Neural progenitor cell (in vitro differentiated cells): ENCODE measurements at places on chromosomes 13 and 19.

- peaks cover 4% of the 10 kb centered on the region for H3K4me1 ChIP-seq
- H3K36me3 ChIP-seq: no peaks in the 10 kb centered on the region
- H3K4me3 ChIP-seq: no peak overlapping the region
- no peak for DNase-seq
- no peak overlapping the region for H3K27ac ChIP-seq
Measured at GRCh38 chr13:66353664-66354063, 876.5 kb downstream of the PCDH9 start.

- no peaks in the 10 kb centered on the region for H3K36me3 ChIP-seq
- no peak for DNase-seq
- no peaks in the 10 kb centered on the region for H3K27me3 ChIP-seq
- no peak overlapping the region for H3K27ac ChIP-seq
- H3K4me1 ChIP-seq: no peaks in the 10 kb centered on the region
Measured at GRCh38 chr13:53442979-53443378, 414.4 kb downstream of the OLFM4 start.

DNA sequence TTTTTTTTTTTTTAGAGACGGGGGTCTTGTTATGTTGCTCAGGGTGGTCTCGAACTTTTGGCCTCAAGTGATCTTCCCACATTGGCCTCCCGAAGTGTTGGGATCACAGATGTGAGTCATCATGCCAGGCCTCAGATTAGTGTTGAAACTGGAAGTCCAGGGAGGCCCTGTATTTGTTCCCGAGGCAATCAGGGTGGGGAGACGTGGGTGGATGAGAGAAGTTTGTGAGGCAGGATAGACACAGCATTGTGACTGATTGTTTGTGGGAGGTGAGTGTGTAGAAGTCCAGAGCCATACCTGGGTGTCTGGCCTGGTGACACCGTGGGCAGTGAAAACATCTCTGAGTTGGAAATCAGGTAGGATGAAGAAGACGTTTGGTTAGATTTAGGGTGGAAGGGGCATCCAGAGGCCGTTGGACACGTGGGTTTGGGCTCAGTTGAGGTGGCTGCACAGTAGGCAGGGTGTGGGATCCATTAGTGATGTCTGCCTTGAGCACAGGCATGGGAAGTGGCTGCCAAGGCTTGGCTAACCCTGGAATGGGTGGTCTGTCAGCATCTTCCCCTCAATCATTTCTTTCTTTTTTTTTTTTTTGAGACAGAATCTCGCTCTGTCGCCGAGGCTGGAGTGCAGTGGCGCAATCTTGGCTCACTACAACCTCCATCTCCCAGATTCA lies 12.4 kb downstream of the RTN2 start:
- H3K27ac ChIP-seq: no peak overlapping the region
- no peaks in the 10 kb centered on the region for H3K4me1 ChIP-seq
- H3K36me3 ChIP-seq: no peaks in the 10 kb centered on the region
- no peaks in the 10 kb centered on the region for H3K27me3 ChIP-seq
- DNase-seq: peak; percentile 0

- H3K27ac ChIP-seq: no peak overlapping the region
- H3K36me3 ChIP-seq: no peaks in the 10 kb centered on the region
- no peak overlapping the region for H3K4me3 ChIP-seq
- no peaks in the 10 kb centered on the region for H3K27me3 ChIP-seq
- no peak for DNase-seq
Measured at GRCh38 chr13:109605846-109606245, 180.5 kb downstream of the IRS2 start.

- no peaks in the 10 kb centered on the region for H3K4me1 ChIP-seq
- H3K4me3 ChIP-seq: no peak overlapping the region
- no peak overlapping the region for H3K27ac ChIP-seq
- H3K36me3 ChIP-seq: no peaks in the 10 kb centered on the region
- H3K27me3 ChIP-seq: no peaks in the 10 kb centered on the region
Measured at GRCh38 chr13:85619321-85619720, 179.9 kb downstream of the SLITRK6 start.

GRCh38 chr13:46605076-46605824 lies 52.3 kb downstream of the LRCH1 start:
- no peak overlapping the region for H3K4me3 ChIP-seq
- H3K27me3 ChIP-seq: no peaks in the 10 kb centered on the region
- no peak overlapping the region for H3K27ac ChIP-seq
- no peaks in the 10 kb centered on the region for H3K36me3 ChIP-seq
- DNase-seq: no peak
- H3K4me1 ChIP-seq: peaks cover 10% of the 10 kb centered on the region

DNA sequence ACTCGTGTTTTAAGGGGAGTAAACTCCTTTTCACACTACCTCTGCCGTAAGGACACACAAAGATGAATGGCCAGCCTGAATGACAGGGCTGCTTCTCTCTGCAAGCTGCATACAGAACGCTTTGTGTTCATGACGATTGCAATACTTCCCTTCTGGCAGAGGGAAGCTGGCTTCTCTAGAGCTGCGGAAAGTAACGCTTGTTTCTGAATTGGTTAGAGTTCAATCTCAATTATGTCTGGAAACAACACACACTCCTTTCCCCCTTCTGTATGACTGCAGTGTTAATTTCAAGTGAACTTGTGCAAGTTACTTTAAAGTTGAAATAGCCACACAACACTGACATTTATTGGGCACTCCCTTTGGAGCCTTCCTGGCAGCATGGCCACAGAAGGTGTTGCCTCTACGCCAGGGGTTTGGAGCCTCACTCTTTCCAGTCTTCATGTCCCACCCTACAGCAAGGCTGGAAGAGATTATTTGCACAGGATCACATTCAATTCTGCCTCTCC lies 242.6 kb downstream of the NDFIP2 start:
- DNase-seq: no peak
- H3K27me3 ChIP-seq: no peaks in the 10 kb centered on the region
- H3K4me3 ChIP-seq: no peak overlapping the region
- no peaks in the 10 kb centered on the region for H3K4me1 ChIP-seq
- no peak overlapping the region for H3K27ac ChIP-seq

- no peaks in the 10 kb centered on the region for H3K36me3 ChIP-seq
- H3K27me3 ChIP-seq: no peaks in the 10 kb centered on the region
- H3K4me3 ChIP-seq: no peak overlapping the region
- H3K27ac ChIP-seq: no peak overlapping the region
- DNase-seq: no peak
Measured at GRCh38 chr13:24642219-24642618, 38.0 kb upstream of the ATP12A start.

DNA sequence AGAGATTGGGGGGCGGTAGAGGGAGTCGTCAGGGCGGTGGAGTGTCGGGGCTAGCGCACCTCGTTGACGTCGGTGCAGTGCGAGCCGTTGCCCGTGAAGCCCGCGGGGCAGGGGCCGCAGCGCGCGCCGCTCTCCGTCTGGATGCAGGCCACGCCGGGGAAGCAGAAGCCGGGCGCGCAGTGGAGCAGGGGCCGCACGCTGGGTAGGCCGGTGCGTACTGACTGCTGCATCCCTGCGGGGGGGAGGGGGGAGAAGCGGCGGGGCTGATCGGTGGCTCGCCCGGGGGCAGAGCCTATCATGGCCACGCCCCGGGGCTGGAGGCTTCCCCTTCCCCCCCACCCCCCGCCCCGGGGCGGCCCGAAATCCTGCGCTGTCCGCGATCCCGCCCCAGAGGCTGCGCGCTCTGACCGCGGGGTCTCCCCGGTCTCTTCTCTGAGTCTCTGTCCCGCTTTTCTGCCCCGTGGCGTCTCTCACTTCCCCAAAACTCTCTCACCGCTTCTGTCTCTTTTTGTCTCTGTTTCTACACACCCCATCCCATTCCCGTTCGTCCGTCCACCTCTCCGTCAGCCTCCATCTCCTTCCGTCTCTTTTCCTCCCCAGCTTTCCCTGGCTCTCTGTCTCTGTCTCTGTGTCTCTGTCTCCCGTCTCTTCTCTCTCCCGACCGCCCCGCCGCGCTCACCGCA lies 1.1 kb downstream of the COMP start:
- peaks cover 100% of the 10 kb centered on the region for H3K27me3 ChIP-seq
- no peaks in the 10 kb centered on the region for H3K36me3 ChIP-seq
- no peak overlapping the region for H3K27ac ChIP-seq

GRCh38 chr19:20038358-20039202 lies 725 bp downstream of the ZNF682 start:
- H3K36me3 ChIP-seq: no peaks in the 10 kb centered on the region
- peak overlapping the region; percentile 81 for H3K4me3 ChIP-seq
- no peaks in the 10 kb centered on the region for H3K27me3 ChIP-seq
- no peak for DNase-seq
- H3K4me1 ChIP-seq: peaks cover 9% of the 10 kb centered on the region
- H3K27ac ChIP-seq: peak overlapping the region; percentile 99

DNA sequence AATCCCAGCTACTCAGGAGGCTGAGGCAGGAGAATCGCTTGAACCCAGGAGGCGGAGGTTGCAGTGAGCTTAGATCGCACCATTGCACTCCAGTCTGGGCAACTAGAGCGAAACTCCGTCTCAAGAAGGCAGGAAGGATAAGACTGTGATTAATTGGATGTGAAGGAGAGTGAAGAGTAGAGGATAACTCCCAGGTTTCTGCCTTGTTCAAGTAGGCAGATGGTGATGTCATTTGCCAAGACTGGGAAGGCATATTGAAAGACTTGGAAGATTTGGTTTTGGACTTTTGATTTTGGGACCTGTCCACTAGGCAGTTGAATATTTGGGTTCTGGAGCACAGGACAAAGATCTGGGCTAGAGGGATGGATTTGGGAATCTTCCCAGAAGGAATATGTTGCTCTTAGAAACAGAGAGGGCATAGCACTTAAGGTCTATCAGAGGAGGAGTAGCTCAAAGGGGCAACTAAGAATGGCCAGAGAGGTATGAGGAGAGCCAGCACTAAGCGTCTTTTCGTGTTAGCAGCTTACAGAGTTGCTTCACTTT lies 20.0 kb downstream of the GARRE1 start:
- H3K27ac ChIP-seq: no peak overlapping the region
- H3K4me1 ChIP-seq: no peaks in the 10 kb centered on the region
- no peak overlapping the region for H3K4me3 ChIP-seq
- H3K36me3 ChIP-seq: no peaks in the 10 kb centered on the region

GRCh38 chr13:21139374-21139773 lies 37.0 kb downstream of the SKA3 start:
- no peak overlapping the region for H3K27ac ChIP-seq
- H3K36me3 ChIP-seq: peaks cover 3% of the 10 kb centered on the region
- H3K4me1 ChIP-seq: peaks cover 5% of the 10 kb centered on the region
- DNase-seq: no peak
- peak overlapping the region; percentile 88 for H3K4me3 ChIP-seq
- H3K27me3 ChIP-seq: no peaks in the 10 kb centered on the region

- peak; percentile 10 for DNase-seq
- peaks cover 8% of the 10 kb centered on the region for H3K4me1 ChIP-seq
- no peak overlapping the region for H3K4me3 ChIP-seq
- H3K36me3 ChIP-seq: no peaks in the 10 kb centered on the region
- no peak overlapping the region for H3K27ac ChIP-seq
Measured at GRCh38 chr13:80399340-80400163, 58.6 kb upstream of the SPRY2 start.

GRCh38 chr19:58350001-58350861 lies 3.1 kb downstream of the A1BG start:
- no peak overlapping the region for H3K27ac ChIP-seq
